H54 (cell line): ENCODE measurements at places on chromosomes 2 and 18.

DNA sequence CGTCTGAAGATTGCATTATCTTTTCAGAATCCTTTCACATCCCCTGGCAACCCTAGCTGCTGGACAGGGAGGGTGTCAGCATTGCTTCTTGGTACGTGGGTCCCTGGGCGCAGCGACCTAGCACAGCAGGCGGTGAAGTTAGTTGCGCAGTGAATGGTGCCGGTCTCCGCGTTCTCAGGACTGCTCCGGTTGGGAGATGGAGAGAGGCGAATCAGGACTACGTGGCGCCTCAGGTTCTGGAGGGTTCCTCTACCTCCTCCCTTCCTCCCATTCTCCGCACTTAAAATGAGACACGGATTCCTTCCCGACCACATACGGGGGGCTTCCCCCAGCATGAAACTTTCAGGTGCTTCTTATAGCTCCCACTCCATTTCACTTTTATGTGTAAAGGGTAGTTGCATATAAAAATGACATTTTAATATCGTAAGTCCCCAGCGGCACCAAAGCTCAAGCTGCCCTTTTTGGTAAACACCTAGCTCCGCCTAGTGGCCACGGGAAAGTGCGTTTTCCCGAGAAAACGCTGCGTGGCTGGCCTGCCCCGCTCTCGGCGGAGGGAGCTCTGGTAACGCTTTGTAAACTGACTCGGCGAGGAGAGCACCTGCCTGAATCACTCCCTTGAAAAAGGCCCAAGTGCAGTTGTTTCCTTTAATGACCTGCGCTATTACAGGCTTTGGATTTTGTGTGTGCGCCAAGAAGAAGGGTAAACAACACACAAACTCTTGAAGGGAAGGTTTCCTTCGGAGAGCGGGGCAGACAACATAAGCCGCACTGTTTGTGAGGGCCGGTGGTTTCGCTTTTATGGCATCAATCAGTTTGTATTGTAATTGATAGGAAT, 32.9 kb upstream of the INHBB start:
- DNase-seq = peak; percentile 64

DNA sequence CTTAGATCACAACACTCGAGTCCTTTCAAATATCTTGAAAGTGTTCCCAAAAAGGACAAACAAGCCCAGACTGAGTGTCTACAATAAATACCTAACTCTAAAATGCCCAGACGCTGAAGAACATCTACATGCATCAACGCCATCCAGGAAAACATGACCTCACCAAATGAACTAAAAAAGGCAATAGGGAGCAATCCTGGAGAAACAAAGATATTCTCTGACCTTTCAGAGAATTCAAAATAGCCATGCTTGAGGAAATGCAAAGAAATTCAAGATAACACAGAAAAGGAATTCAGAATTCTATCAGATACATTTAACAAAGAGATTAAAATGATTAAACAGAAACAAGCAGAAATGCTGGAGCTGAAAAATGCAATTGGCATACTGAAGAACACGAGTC, 61.2 kb upstream of the CHN1 start:
- DNase-seq = no peak

DNA sequence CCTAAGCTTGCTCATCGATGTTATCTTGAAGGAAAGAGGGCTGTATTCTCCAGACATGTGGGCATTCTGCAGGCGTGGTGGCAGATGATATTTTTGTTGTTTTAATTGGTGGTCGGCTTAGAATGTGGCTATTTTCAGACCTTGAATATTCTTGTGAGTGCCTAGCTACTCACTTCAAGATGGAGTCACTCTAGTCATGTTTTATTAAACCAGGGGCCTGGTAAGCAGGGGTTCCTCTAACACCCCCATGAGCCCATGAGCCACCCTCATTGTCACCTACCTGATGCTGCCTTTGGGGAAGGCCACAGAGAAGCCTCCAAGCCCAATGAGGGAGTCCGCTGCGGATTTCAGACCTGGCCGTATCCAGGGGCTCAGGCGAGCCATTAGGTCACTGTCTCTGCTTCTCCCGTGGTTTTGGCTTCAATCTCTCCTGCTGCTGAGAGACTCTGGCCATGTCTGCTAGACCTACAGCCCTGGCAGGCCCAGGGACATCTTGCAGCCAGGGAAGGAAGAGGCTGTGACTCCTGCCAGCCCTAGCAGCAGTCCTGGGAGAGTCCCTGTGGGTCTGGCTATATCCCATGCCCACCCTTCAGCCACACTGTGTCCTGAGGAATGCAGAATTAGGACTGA, 16.3 kb upstream of the KLF11 start:
- no peak for DNase-seq

DNA sequence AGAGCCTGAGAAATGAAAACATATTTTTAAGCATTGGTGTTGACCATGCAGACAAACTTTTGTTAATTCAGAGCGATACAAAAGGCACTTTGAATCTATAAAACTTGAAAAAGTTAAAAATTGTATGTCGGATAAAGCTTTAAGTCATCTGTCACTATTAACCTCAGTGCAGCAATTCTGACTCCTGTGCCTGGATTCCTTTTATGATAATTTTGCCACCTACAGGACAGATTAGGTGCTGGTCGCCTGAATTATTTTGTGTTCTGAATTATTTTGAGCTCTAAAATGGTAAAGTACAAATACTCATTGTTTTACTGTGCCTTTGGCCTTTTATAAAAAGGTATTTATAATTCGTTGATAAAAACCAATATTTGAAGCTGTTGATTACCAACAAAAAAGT, 19.4 kb upstream of the RNF138 start:
- no peak for DNase-seq

- no peak for DNase-seq
Measured at GRCh38 chr2:7999683-8000476, 682.0 kb upstream of the ID2 start.

DNA sequence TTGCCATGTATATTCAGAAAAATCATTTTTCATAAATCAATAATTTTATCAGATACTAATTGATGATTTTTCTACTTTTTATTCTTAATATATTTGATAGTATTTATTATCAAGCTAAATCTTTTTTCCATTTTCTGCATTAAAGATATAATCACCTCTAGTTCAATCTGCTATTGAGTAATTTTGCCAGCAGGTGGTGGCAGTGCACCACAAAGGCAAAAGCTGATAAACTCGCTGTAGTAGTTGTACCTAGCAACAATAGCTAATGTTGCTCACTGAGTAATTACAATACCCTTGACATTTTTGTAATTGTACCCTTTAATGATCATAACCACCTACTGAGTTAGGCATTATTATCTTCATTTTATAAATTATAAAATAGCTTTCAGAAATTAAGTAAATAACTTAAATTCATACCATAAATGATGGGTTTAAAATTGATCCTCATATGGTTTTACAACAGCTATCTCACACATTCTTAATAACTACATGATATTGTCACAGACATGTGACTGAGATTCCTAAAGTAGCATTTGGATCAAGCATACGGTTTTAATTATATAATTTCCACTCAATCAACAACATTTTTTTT, 52.0 kb upstream of the CALCRL start:
- DNase-seq = peak; percentile 6

GRCh38 chr2:97745474-97746174, 32.2 kb downstream of the ZAP70 start:
- DNase-seq = no peak

DNA sequence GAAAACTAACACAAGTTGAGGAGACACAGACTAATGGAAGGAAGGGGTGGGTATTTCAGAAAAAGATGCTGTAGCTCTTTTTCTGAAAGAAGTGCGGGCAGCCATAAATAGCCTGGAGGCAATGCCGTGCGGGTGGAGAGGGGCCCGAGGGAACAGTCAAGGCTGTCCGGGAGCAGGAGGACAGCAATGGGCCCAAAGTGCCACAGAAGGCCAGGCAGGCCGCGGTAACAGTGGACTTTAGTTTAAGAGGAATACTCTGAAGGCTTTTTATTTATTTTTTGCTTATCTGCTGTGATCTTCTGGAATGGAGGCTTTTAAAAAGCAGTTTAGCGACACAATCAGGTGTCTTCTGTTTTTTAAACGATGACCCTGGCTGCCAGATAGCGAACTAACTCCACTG, 2.8 kb downstream of the ITGB1BP1 start:
- no peak for DNase-seq

GRCh38 chr18:32310774-32311173, 120.9 kb downstream of the MEP1B start:
- DNase-seq = no peak

DNA sequence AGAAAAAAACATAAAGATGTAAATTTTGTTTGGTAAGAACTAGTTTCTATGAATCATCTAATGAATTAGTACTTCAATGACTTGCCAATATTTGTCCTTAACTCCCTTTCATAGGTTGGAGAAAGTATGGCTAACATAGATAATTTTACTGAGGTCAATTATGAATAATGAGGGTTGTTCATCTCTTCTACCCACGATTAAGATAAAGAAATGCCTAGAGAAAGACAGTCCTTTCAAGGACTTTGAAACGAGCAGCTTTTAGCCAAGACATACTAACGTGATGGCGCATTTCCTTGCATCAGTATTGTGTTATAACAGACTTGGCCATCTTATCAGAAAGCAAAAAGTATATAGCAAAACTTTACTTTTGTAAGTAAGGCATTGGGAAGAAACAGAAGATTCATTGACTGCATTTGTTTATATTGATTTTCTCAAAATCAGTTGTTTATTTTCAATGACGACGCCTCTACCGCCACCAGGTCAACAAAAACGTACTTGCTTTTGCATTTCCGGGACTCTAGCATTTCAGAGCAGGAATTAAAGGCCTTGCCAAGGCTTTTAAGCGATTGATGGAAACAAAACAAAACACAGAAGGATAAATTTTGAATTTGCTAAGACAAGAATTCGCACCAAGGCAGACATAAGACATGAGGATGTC, 961 bp downstream of the RBM43 start:
- DNase-seq = no peak

GRCh38 chr2:232781765-232782164, 5.4 kb upstream of the KCNJ13 start:
- peak; percentile 22 for DNase-seq

GRCh38 chr2:104606056-104606455, 247.9 kb upstream of the POU3F3 start:
- no peak for DNase-seq

DNA sequence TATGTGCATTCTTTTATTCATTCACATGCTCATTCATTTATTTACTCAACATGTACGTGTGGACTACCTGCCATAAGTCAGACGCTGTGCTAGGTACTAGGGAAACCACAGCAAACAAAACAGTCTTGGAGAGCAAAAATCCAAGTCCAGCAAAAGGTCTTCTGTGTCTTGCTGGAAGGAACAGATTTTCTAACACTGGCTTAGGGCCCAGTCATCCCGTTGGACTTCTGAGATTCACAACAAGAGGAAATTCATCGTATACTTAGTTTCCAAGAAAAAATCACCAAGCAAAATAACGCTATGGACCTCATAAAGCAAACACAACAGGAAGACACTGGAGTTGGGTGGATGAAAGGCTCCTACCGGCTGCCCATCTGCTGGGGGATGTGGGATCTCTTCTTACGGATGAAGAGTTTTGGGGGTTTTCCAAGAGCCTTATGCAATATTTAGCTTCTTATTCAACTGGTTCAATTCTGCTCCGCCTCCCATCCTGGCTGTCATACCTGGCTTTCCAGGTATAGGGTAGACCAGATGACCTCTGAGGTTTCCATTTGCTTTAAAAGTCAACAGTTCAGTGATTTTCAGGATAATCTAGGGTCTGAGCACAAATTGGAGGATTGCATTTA, 262.7 kb downstream of the HAUS1 start:
- no peak for DNase-seq

DNA sequence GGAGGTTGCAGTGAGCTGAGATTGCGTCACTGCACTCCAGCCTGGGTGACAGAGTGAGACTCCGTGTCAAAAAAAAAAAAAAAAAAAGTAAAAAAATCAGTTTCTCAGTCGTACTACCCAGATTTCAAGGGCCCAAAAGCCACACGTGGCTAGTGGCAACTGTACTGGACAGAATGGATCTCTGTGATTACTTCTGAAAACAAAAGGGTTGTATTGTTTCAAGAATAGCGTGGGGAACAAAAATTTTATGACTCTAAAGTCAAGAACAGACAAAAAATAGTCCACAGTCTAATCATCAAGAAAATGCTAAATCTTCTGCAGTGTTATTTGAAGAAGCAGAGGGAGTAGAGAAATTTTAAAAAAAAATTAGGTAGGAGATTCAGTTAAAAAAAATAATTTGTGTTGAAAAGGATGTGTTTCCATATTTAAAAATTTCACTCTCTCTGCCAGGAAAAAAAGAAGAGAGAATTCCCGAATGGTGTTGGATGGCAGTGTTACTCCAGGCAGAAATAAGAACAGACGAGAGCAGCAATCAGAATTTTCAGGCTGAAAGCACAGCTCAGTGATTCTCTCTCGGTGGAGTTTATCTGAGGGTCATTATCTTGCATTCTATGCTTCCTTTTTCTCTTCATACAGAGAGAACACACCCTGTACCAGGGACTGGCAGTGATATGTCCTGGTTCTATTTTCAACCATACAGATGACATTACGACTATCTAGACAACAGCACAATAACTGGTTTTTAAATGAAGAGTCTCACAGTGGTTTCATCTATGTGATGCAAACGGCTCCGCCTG, 61.8 kb downstream of the CABYR start:
- no peak for DNase-seq

- no peak for DNase-seq
Measured at GRCh38 chr18:55999641-56000040, 411.6 kb upstream of the TCF4 start.

DNA sequence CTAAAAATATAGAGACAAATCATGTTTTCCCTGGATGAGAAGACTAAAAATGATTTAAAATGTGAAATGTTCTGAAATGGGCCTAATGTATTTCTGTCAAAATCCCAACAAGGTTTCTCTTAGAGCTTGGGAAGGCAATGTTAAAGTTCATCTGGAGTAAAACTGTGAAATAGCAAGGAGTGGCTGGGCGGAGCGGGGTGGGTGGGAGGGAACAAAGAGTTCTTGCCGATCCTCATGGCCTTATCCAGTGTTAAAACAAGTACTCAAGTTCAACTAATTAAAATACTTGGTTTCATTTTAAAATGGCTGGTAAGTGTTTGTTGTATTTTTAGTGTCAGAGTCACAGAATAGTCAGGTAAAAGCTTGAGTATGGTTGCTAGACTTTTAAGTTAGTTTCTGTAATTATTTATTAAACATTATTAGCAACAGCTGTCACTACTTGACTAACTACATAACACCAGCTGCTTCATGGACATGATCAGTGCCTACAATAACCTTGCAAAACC, 87.3 kb downstream of the RTN4 start:
- no peak for DNase-seq

DNA sequence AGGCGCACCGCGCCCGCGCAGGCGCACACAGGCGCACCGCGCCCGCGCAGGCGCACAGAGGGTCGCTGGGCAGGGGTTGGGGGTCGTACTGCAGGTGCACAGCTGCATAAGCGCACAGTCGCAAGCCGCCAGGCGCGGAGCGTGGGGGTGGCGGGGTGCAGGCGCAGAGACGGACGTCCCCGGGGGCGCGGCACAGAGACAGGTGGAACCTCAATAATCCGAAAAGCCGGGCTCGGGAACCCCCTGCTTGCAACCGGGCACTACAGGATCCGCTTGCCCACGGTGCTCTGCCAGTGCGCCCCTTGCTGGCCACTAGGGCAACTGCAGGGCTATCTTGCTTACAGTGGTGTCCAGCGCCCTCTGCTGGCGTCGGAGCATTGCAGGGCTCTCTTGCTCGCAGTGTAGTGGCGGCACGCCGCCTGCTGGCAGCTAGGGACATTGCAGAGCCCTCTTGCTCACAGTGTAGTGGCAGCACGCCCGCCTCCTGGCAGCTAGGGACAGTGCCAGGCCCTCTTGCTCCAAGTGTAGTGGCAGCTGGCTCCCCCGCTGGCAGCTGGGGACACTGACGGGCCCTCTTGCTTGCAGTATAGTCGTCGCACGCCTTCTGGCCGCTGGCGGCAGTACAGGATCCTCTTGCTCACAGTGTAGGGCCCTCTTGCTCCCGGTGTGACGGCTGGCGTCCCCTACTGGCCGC, 34.9 kb downstream of the FAM110C start:
- no peak for DNase-seq

GRCh38 chr2:240786355-240786841, 33.6 kb downstream of the KIF1A start:
- DNase-seq = no peak
